CD4-positive, alpha-beta memory T cell (primary cell): ENCODE measurements at places on chromosomes 11 and 22. TPM values are rescaled to one million over a fixed set of nuclear protein-coding genes. Genes with fewer than 3 reads are reported as not detected.
A peak's percentile ranks its signal among the peaks of the same experiment; 100 is the strongest.

DNA sequence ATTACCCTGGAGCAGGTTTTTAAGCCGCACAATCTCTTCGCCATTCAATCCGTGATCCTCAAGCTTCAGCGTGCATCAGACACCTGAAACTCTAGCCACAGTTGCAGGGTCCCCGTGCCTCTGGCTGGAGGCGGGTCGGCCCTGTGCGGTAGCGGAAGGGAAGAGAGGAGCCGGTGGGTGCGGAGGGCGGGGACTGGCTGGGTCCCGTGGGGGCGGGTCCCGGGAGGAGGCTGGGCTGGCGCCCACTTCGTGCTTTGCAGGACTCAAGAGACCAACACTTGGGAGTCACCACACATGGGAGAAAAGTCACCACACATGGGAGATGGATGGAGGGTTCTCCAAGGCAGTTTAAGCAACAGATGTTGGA, 772 bp downstream of the C22orf15 start:
- peak; percentile 24 for DNase-seq

Gene TAGLN
- 19.7 TPM for total RNA-seq

DNA sequence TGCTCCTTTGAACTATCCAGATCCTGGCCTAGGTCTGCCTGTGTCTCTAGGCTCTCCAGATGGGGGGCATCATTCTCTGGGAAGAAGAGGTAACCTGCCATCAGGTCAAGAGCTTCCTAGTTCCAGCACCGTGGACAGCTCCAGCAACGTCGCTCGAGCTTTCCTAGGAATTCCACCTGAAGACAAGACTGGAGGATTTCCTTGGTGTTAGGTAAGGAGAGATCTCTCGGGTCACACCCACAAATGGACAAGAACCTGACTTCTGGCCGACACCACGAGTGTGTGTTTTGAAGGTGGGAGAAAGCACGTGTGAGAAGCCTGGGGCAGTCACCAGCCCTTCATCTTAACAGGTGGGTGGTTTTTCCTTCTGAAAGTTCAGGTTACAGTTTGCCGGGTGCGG, 1.2 kb downstream of the PRG3 start:
- no peak for DNase-seq

Gene DSCAML1
- 1.00 TPM for total RNA-seq

DNA sequence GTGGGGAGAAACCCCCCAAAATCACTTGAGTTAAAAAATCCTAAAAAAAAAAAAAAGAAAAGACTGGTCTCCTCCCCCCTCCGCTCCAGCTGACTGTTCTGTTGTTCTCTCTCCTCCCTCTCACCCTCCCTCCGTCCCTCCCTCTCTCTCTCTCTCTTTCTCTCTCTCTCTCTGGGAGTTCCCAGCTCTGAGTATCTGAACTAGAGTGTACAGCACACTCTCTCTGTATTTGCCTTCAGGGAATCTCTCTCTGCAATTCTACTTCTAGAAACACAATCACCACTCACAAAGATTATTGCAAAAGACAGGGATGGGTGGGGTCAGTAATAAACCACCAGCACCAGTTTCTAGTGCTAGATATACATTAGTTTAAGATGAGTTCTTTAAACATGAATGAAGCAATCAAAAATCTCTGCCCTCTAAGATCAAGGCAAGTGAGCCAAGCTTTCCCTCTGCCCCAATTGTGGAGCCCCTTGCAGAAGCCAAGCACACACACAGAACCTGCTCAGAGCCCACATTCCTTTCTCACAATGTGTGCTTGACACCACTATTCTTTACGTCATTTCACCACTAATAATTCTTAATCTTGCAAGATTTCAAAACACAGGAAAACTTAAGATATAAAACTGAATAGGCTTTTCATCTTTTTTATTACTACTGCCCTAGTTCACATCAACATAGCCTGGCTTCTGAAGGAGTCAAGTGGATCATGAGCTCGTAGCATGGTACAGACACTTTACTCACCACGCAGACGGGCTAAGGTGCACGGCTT, 133.5 kb downstream of the RBFOX2 start:
- no peak for DNase-seq

DNA sequence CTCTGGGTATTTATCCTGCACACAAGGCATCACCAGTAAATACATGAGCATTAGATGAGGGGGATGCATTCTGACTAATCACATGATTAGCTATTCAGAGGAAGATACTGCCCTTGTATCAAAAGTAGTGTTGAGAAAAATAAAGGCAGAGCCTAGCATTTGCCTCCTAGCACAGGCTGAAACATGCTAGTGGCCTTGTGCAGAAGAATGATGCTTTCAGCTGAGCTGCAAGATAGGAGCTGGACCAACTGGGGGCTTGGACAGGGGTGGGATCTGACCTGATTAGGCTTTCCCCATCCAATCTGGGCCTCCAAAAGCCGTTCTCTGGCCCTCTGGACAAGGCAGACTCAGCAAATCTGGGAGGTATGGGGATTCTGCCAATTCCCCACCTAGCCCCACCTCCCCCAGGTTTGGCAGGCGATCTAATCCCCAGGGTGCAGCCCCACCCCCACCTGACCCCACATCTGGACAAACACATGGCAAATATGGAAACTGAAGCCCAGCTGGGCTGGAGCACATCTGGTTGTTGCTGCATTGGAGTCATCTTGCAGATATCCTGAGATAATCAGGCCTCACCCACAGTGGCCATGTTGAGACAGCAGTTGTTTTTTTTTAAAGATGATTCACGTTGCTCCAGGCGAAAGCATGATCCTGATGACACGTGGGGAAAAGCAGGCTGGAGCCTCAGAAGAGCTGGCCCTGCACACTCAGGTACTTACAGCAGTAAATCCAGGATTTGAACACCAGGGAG, 4.4 kb upstream of the MISFA start:
- no peak for DNase-seq

DNA sequence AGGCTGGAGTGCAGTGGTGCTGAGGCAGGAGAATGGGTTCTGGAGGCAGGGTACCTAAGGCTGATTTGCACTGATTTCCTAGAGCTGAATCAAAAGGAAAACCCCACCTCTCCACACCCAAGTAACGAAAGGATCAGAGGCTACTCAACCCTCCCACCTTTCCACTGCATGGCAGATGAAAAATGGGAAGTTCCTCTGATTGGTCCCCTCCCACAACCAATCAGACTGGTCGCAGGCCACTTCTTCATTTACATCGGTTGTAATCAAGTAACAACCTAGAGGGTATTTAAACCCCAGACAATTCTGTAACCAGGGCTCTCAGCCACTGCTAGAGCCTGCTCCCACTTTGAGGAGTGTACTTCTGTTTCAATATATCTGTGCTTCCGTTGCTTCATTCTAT, 18.6 kb upstream of the PARVB start:
- no peak for DNase-seq

Gene IL17REL
- not detected for total RNA-seq

GRCh38 chr11:24808173-24808572, 311.3 kb downstream of the LUZP2 start:
- DNase-seq: no peak

DNA sequence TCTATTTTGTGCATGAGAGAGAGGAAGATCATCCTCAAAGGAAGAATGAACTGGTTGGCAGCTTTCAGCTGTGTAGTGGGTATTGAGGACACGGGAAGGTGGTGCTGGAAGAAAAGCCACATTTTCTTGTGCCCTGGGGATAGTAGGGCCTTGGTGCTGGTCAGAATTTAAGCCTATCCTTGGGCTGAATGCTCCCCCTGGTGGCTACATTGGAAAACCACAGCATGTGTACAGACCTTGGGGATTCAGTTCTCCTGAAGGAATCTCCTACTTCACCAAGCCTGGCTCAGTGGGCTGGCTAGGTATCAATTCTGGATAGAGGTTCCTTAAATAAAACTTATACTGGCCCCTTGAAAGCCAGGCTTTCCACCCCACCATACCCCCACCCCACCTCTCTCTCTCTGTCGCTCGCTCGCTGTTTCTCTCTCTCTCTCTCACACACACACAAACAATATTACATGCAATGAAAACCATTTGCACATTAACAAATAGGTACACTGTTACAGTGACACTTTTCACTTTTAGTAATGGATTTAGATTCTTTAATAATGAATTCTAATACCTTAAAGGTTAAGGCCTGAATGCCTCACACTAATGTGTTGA, 2.8 kb upstream of the OR51M1 start:
- DNase-seq: no peak
